Activated naive CD8-positive, alpha-beta T cell treated with anti-CD3 and anti-CD28 coated beads for 36 hours (primary cell): ENCODE measurements at places on chromosomes 13 and 19. TPM values are rescaled to one million over a fixed set of nuclear protein-coding genes. Genes with fewer than 3 reads are reported as not detected.

The PPM1N gene
- 1.9 TPM for total RNA-seq

The NKG7 gene
- 85.3 TPM for total RNA-seq

The DIRAS1 gene
- total RNA-seq: 0.16 TPM

DNA sequence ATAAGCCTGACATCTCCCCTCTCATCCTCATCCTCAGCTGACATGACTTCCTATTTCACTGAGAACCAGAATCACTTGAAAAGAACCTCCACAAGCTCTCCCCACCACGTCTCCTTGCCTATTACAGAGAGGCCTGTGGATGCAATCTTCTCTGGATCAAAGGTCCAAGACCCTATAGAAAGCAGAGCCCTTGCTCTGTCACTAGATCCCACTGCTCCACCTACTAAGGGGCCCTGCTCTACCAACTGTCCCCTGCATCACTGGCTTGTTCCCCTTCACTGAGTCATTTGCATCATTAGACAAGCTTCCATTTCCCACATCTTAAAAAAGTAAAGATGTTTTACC, 40.8 kb downstream of the RCBTB2 start:
- no peak for DNase-seq

DNA sequence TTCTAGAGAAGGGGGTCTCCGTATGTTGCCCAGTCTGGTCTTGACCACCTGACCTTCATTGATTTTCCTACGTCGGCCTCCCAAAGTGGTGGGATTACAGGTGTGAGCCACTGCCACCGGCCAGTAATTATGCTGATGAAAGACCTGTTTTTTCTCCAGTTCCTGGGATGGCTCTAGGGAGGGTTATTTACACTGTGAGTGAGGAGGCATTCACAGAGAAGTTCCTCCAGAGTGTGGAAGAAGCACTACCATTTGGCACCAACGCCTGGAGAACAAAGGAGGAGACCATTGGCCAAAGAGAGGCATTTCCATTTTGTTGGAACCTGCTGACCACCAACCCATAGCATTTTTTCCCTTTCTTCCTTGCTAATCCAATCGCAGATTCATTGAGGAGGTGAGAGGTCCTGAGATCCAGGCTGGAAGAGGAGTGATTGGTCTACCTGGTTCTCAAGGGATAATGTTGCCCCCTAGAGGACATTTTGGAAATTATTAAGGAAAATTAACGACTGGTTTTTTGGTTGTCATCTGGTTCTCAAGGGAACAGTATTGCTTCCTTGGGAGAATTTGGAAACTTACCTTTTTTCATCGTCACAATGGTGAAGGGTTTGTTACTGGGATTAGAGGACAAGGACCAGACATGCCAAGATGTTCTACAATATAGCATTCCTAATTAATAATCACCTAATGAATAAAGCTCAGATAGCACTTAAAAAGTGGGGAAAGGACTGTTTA, 5.5 kb upstream of the SAE1 start:
- no peak for DNase-seq
